ENCODE measurements at places on chromosomes 1 and 21. TPM values are rescaled to one million over a fixed set of nuclear protein-coding genes. Genes with fewer than 3 reads are reported as not detected.

The LYPLA2 gene
- 73.6 TPM for total RNA-seq

DNA sequence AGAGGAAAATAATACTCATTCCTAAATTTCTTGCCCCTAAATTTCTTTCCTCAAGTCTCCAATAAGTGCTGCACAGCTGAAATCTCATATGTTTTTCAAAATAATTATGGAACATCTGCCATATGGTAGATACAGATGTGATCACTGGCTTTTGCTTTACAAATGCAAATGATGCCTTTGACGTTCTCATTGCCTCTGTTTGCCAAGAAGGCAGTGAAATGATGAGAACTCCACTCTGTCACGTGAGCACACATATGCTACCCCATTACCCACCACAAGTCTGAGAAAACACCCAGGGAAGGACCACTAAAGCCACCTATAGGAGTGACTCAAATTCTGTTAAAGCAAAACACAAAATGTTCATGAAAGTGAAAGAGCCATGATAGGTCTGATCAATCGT, 43.9 kb downstream of the DSCAM start:
- no peak for DNase-seq

The APOBEC4 gene
- not detected for total RNA-seq

The C1QC gene
- not detected for total RNA-seq

GRCh38 chr1:10670190-10670589, 126.3 kb downstream of the CASZ1 start:
- no peak for DNase-seq

The SPRR4 gene
- total RNA-seq: not detected

GRCh38 chr1:161364332-161364731, 3.3 kb downstream of the CFAP126 start:
- no peak for DNase-seq

GRCh38 chr1:183089025-183089639, 65.9 kb downstream of the LAMC1 start:
- no peak for DNase-seq

DNA sequence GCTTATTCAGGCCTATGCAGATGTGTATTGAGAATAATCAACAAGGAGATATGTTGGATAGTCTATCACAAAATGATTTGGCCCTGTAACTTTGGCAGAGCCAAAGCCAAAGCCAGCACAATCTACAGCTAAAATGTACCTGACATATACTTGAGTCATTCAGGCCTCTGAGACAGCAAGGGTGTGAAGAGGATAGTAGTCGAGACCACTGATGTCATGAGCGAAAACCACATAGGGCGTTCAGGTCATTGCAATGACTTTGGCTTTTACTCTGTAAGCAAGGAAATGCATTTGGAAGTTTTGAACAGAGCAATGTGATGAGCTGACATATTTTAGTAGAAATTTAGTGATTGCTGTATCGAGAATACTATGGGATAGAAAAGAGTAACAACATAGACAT, 579.6 kb downstream of the AMY1C start:
- no peak for DNase-seq

GRCh38 chr1:24309762-24310485, 9.2 kb upstream of the GRHL3 start:
- DNase-seq: no peak
